ENCODE measurements at places on chromosomes 6 and 20.

DNA sequence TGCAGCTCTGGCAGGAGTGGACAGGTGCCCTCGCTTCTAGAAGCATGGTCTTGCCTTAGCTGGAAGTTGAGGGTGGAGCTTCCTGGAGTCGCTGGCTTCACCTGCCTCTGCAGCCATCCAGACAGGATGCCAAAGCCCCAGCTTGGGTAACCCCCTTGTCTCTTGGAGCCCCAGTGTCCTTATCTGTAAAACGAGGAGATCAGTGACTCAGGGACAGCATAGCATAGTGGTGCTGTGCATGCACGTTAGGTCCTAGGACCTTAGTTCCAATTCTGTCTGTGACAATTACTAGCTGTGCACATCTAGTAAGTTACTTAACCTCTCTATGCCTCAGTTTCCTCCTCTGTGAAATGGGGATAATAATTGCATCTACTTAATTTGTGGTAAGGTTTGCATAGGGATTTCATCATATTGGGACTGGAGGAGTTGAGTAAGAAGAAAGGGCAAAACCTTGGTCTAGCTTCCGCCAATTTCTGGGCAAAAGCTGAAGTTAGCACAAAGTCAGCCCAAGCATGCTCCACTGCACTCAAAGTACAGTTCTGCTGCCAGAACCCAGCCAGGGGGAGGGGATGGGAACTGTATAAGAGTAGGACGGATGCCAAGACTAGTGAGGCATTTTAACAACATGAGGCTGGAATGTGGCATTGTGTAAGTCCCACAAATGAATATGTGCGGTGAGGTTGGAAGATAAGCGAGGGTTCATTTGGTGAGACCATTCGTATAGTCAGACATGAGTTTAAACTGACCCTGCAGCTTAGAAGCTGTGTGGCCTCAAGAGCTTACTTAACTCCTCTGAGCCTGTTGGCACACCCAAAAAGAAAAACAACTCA, 24.5 kb downstream of the TOX2 start:
- peak; percentile 99 for DNase-seq

GRCh38 chr6:3956054-3956453, 106.9 kb downstream of the FAM50B start:
- DNase-seq: no peak

GRCh38 chr6:19434065-19434464, 403.1 kb upstream of the ID4 start:
- DNase-seq: no peak

DNA sequence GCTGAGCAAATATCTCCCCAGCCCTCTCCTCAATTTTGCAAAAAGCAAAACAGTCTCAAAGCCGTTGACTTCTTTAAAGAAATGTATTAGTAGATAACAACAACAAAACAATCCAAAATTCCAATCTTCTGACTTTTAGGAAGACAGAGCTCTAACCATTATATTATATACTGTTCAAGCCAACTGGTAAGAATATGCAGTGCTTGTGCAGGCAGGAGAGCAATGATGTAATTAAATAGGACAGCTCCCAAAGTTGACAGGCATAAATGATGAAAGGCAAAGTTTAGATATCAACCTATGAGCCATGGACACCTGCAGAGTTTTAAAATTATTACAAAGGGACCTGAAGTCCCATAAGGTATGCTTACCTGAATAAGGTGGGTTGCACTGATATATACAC, 16.6 kb upstream of the CEP85L start:
- no peak for DNase-seq

- DNase-seq: no peak
Measured at GRCh38 chr20:2902291-2902690, 29.0 kb downstream of the PTPRA start.

DNA sequence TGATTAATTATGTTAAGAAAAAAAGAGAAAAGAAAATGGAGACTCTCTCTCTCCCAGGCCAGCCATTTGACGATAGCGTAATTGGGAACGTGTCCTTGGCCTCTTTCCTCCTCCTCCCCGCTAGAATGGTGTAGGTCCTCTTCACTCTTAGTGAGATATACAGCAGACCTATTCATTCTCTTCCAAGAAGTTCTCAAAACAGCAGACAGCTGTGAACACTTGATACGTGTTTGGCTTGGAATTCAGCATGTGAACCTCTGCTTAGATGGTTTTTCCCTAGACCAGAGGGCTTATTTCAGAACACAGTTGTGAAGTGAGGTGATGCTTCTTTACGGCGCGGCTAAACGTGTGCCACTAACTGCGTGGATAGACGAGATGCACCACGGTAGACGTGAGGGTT, 32.6 kb upstream of the TULP4 start:
- DNase-seq: no peak

DNA sequence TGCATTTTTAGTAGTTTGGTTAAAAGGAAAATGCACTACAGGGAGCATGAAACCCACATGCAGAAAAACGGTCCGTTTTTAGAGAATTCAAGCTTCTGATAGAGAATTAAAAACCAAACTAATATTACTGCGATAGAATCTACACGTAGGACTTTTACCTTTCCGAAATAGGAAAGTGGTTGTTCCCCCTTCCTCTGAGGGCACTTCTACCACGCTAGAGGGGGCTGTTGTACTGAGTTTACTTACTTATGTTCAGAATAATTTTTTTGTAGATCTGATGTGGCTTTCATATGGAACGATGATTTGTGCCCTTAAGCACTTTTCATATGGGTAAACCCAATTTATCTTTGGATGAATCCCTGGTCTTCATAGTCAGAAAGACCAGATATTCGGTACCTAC, 264.3 kb upstream of the PLN start:
- DNase-seq: no peak

GRCh38 chr6:132188556-132189264, 212.6 kb downstream of the MOXD1 start:
- DNase-seq: no peak

DNA sequence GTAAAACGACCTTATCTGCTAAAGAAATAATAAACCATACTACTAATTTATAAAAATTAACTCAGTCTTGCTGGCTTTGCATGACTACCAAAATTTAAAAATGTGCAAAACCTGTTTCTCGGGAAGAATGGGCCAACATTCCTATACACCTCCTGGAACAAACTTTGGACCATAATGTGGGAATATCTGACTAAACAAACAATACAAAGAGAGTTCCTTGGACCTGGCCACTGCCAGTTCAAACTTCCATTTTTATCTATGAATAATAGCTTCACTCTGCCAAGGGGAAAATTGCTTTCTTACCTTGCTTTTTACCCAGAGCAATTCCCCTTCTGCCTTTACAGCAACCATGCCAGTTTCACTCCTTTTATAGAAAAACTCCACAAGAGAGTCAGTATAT, 38.7 kb upstream of the POU5F1 start:
- no peak for DNase-seq

GRCh38 chr20:60903325-60903971, 348.6 kb upstream of the CDH4 start:
- no peak for DNase-seq

DNA sequence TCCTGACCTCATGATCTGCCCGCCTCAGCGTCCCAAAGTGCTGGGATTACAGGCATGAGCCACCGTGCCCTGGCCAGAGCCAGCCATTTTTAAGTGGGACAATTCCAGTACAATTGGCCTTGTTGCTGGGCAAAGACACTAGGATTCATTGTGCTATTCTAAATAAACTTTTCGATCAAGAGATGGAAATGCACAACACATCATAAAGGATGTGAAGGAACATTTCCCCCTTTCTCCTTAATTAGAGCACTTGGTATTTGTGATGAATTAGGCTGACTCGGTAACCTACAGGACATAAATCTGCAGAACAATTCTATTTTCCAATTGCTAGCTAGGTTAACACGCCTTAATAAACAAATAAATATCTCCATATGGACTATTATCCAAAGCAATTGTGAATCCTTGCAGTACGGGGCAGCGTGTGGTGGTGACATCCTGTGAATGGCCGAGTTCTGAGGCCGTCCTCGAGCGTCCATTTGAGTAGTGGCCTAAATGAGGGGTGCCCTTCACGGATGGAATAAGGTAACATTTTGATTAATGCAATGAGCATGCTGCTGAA, 406.2 kb upstream of the AGPAT4 start:
- DNase-seq: no peak

DNA sequence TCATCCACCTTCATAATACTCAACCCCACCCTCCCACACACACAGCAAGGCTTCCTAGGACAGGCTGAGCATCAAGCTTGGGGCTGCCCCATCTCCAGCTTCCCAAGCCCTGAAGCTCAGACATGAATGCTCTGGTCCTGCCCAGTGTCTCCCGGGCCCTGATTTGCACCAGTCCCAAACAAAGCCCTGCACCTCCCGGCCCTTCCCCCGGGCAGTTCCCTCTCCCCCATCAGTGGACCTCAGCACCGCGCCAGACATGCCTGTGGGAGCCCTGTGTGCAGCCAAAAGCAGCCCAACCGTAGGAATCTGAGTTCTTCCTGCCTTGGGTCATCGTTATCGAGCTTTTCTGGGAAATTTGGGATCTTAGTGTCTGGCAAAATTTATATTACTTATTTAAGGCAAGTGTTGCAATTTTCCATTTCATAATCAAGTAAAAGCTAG, 63.5 kb downstream of the THBS2 start:
- DNase-seq: peak; percentile 57

GRCh38 chr6:106220485-106220884, 105.1 kb downstream of the ATG5 start:
- DNase-seq: no peak

DNA sequence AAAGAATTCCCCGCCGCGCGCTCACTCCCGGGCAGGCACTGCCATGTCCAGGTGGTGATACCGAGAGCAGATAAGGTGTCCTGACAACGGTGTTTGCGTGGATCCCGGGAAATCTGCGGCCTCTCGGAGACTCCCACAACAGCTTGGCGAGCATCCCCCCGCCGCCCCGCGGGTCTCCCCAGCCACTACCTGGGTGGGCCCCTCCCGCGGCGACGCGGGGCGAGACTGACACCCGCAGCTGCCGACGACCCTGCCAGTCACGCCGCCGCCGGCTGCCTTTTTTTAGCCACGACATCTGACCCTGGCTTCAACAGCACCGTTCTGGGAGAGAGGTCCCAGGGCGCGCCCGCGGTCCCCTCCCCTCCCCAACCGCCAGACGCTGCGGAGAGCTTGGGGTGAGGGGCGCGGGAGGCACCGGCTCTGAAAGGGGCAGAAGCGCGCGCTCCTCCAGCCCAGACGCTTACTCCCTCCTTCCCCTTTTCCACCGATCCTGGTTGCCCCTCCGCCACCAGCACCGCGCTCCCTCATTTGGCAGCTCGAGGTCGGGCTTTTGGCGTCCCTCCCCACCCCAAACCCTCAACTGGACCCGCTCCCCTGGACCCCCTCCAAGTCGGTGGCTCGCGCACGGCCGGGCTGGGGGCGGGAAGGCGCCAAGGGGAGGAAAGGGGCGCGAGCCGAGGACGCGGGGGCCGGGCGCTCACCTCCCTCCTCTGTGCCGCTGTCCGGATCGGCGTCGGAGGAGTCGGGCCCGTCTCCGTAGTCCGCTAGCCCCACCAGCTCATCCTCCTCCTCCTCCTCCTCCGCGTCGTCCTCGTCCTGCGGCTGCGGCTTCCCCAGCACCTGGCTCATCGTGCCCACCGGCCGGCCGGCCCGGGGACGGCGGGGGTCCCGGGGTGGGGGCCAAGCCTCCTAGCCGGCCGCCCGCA, 665 bp downstream of the RRAGD start:
- no peak for DNase-seq

GRCh38 chr20:62549029-62549428, 73.2 kb upstream of the GATA5 start:
- no peak for DNase-seq

- no peak for DNase-seq
Measured at GRCh38 chr6:22451962-22452361, 117.4 kb upstream of the HDGFL1 start.

DNA sequence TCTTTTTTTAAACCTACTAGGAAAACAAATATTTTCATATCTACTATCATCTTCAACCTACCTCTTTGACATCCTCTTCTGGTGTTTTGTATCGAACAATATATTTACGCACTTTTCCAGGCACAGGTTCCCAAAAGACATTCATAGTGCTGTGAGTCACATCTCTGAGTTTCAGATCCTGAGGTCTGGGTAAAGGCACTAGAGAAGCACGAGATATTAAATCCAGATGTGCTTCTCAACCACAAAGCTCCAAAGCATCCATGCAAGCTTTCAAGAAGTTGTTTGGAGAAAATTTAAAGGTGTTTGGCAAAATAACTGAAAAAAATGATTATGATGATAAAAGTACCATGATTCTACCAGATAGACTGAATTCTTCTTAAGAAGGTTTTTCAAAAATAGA, 62.7 kb downstream of the COL12A1 start:
- DNase-seq: peak; percentile 71

GRCh38 chr20:3406481-3407039, 909 bp downstream of the DNAAF9 start:
- no peak for DNase-seq

DNA sequence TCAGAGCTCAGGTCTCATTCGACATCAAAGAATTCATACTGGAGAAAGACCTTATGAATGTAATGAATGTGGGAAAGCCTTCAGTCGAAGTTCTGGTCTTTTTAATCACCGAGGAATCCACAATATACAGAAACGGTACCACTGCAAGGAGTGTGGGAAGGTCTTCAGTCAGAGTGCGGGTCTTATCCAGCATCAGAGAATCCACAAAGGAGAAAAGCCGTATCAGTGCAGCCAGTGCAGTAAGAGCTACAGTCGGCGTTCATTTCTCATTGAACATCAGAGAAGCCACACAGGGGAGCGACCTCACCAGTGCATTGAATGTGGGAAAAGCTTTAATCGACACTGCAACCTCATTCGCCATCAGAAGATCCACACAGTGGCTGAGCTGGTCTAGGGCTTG, 7.7 kb downstream of the ZSCAN9 start:
- DNase-seq: no peak

DNA sequence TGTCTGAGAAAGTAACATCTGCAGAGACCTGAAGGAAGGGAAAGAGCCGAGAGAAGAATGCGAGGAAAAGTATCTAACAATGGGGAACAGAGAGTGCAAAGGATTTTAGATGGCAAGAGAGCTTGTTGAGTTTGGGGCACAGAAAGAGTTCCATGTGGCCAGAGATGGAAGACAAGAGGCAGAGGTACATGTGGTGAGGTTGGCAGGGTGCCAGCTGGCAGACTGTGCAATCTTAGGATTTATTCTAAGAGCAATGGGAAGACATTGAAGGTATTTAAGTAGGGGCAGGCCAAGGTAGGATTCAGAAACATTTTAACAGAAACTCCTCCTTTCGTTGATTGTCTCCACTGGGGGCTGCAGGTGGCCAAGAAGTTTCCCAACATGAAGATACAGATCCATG, 20.4 kb upstream of the LBP start:
- DNase-seq: no peak

DNA sequence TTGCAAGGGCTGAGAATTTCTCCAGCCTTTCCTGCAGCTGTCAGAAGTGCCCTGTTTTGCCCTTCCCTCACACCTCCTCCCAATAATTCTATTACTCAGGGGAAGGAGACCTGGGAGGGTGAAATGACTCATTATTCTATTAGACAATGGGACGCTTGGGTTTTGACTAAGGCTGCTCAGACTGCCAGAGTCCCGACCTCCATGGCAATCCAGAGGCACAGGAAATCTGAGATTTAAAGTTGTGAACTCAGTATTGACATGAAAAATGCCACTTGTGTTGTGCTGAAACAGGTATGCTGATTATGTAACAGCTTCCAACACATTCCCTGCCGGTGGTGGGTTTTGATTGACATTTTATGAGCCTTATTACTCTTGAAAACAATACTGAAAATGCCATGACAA, 625.9 kb upstream of the FLRT3 start:
- DNase-seq: no peak
